Muscle of leg (tissue), 16 donors: ENCODE measurements at places on chromosomes 4 and X.
A peak's percentile ranks its signal among the peaks of the same experiment; 100 is the strongest.

DNA sequence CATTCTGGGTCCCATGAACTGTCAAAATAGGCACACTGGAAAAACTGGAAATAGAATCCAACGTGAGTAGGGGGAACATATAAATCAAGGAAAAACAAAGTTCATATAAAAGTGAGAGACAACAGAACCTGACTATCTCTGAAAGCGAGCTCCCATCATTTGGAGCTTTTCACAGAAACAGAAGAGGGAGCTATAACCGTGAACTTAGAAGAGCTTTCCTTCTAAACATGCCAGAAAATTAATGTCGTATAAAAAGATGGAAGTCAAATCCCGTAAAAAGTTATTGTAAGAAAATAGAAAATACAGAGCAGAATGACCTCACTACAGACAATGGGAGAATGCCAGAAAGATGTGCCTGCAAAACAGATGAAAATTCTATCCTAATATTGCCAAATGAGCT, 23.9 kb upstream of the HSD17B10 start:
- DNase-seq: peak; percentile 16

GRCh38 chr4:82648356-82648755, 86.6 kb upstream of the TMEM150C start:
- DNase-seq: no peak

GRCh38 chr4:6381571-6382123, 90.8 kb downstream of the PPP2R2C start:
- DNase-seq: no peak

DNA sequence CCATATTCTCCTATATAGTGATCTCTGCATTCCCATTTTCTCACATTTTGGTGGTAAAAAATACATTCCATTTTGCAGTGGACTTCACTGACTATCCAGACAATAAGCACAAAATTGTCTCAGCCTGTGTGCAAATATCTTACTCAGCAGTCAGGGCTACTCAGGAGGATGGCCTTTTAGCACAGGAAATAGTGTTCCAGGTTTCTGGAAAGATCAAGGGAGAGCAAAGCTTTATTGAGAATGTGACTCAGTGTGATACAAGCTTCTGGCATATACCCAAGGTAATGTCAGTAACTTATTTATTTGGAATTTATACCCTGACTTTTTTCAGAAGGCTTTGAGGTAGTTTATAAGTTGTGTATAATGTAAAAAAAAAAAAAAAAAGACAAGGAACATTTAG, 233.4 kb downstream of the TEX13A start:
- no peak for DNase-seq

GRCh38 chr4:81003597-81004111, 26.9 kb upstream of the BMP3 start:
- DNase-seq: no peak

DNA sequence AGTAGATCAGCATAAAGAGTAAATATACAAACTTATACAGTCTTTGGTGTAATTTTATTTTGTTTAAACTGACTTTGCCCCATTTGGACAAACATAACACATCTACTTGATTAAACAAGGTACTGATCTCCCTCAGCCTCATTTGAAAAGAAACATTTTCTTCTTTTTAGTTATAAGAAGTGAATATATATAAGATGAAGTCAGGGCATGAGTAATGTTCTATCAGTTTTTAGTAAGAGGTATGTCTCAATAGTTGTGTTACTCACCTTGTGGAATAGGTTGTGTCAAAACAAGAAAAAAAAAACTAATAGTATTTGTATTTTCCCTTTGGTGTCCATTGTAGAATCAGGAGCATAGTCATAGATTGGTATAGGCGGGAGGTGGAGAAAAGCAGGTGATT, 327.4 kb downstream of the RPA4 start:
- DNase-seq: no peak

DNA sequence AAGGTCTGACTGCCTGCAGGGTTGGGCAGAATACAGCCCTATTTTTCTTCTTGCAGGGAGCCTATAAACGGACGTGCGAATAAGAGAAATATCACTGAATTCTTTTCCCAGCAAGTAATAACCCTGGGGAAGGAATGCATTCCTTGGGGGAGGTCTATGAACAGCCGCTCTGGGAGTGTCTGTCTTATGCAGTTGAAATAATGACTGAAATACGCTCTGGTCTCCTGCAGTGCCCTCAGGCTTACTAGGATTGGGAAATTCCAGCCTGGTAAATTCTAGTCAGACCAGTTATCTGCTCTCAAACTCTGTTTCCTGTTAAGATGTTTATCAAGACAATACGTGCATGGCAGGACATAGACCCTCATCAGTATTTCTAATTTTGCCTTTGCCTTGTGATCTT, 72.1 kb upstream of the FAM241A start:
- no peak for DNase-seq

- peak; percentile 68 for DNase-seq
These were observed 123.6 kb upstream of the INTU start for GRCh38 chr4:127509155-127509554.

- DNase-seq: no peak
These were observed 1195.2 kb downstream of the TECRL start for GRCh38 chr4:63214076-63214475.

GRCh38 chr4:171532968-171533367, 280.2 kb upstream of the GALNTL6 start:
- DNase-seq: no peak

- no peak for DNase-seq
These were observed 35.8 kb upstream of the MAML3 start for GRCh38 chr4:140189805-140190204.

DNA sequence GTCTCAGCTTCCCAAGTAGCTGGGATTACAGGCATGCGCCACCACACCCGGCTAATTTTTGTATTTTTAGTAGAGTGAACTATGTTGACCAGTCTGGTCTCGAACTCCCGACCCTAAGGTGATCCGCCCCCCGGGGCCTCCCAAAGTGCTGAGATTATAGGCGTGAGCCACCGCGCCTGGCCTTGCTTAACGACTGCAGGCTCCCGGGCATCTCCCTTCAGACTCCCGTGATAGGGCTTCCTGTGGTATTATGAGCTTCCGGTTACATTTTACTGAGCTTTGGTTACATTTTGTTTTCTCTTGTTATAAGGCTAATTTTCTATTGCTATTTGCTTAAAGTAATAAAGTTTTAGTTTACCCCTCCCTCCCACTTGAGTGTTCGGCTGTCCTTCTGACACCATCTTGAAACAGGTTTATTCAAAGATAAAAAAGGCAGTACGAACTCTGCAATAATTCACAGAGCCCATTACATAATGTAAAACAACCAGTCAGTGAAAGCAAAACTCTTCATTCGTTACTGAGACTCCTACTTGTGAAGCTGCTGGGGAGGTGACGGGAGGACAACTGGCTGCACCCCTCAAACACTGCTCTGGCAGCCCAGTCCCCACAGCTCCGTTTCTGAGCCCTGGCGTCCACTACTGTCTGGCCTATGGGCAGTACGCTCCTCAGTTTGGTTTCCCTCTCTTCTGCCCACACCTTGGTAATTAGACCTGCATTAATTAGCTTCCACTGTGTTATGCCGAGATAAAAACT, 795.7 kb upstream of the SLIT2 start:
- DNase-seq: no peak

DNA sequence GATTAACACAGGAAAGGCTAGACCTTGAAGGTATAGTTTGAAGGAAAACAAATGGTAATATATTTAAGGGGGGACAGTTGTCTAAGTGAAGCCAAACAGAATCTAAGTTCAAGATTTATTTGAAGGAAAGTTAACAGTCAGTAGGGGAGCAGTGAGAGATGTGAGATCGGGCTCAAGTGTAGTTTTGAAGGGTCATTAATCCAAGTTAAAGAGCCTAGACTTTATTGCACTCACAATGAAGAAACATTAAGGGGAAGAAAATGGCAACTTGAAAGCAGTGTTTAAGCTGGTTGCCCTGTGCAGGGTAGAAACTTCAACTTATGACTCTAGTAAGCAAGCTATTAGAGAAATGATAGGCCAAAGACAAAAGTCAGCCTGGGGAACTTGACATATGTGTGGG, 1952.2 kb downstream of the PCDH7 start:
- DNase-seq: no peak

DNA sequence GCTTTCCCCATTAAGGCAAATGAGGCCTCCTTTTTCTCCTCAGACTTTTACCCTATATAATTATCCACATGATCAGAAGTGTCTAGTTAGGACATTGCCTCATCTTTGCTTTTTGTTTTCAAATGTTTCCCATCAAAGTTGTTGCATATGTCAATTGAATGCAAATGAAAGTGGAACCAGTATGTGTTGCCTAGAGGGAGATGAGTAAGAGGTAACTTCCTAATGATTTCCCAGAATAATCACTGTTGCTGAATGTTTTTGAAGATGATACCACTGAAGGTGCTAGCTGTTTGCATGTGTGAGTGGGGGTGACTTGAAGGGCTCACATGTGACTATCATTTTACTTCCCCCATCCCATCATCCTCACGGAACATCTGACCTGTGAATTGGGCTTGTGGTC, 33.9 kb downstream of the PAK3 start:
- no peak for DNase-seq

DNA sequence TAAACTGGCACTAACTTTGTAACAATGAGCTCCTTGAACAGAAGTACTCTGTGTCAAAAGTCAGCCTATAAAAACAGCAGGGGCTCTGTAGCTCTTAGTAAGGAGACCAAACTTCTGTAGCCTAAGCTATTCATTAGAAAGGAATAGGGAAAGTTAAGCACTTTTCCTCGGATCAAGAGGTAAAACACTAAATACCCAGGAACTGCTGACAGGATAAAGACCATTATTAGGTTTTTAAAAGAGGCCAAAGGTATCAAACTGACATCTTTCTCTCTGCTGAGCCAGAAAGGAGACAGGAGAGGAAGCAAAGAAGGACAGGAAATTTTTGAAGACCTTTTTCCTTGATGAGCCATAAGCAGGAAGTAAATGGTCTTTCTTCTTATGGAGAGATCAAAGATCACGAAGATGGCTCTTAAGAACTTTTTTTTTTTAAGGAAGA, 31.9 kb downstream of the ANAPC10 start:
- no peak for DNase-seq

GRCh38 chr4:71004281-71004851, 10.9 kb downstream of the DCK start:
- DNase-seq: no peak

DNA sequence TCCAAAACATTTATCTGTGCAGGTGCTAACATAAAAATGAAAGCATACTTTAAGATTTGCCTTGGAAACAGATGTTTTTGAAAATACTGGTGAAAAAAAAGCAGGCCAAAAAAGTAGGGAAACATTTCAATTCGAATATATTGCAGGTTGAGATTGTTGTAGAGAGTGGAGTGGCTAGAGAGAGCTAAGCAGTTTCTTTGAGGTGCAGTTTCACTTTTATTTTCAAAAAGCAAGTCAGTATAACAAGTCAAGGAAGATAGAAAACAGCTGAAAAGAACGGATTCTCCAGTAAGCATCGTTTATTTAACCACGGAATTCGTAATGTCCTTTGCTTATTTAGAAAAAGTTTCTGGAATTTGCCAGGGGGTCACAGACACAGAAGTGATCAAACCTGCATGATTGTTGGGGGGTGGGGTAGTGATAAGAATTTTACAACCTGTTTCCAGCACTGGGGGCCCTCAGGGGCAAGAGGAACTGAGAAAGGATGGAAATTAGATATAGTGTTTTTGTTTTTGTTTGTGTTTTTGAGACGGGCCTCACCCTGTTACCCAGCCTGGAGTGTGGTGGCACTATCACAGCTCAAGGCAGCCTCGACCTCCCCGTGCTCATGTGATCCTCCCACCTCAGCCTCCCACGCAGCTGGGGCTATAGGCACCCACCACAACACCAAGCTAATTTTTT, 175.0 kb downstream of the TENM3 start:
- peak; percentile 45 for DNase-seq

DNA sequence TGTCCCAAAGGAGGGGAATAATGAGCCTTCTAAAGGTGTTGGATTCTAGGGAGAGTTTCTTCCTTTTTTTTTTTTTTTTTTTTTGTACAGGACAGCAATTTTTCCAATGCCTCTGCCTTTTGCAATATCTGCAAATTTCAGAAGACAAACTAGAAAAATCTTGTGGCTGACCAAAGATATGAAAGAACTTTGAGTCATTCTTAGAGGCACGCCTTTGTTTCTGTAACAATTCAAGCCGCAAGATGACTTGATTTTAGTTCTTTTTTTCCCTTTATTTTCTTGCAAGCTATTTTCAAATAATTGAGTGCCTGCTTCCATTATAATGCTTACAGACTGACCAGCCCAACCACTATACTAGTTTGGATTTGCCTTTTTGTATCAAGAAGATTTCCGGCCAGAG, 47.6 kb upstream of the UXT start:
- DNase-seq: peak; percentile 43

DNA sequence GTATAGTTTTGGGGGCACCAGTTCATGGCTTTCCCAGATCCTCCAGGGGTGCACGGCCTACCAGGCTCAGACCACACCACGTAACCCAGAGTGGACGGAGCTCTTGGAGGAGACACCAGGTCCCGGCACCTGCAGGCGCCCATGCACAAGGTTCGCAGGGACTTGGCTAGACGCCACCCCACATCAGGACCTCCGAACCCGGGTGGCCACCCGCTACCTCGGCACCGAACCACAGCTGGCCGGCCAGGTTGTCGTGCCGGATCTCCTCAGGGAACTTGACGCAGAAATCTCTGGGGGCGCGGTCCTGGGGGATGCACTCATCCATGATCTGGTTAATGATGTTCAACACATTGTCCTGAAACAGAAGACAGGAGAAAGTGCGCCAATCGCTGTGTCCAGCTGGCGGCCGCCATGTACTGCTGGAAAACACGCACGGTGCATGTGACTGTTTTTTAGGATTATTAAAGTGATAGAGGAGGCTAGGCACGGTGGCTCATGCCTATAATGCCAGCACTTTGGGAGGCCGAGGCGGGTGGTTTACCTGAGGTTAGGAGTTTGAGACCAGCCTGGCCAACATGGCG, 77.1 kb downstream of the ZFYVE28 start:
- DNase-seq: no peak

GRCh38 chr4:155629183-155629825, 37.3 kb upstream of the GUCY1A1 start:
- no peak for DNase-seq

DNA sequence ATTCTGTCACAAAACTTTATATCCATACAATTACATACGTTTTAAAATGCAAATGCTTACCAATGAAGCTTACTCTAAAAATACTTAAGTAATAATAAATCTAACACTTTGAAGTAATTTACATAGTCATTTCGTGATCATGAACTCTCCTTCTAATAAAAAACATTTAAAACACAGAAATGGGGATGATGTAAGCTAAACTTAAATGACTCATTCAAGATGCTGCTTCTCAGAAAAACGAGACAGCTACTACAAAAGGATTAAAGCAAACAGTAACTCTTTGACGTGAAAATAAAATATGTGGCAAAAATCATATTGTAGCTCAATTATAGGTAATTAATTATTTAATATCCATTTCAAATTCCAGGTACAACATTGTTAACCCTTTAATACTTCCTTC, 148.7 kb downstream of the FGF16 start:
- no peak for DNase-seq

DNA sequence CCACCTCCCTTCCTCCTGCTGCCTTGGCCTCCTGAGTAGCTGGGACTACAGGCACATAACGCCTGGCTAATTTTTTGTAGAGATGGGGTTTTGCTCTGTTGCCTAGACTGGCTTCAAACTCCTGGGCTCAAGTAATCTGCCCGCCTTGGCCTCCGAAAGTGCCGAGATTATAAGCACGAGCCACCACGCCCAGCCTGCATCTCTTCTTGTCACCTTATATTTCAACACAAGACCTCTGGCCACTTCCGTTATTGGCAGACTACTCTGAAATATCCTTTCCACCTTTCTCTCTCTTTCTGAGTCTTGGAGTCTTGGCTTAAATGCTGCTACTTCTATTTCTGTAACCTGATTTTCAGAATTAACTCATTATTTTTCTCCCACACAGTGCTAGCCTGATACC, 5.6 kb downstream of the KIAA0232 start:
- DNase-seq: no peak

- no peak for DNase-seq
These were observed 85.0 kb upstream of the FAT1 start for GRCh38 chr4:186808630-186809018.
